Psoas muscle (tissue), 8 donors: ENCODE measurements at places on chromosomes 4 and X.

- H3K27ac ChIP-seq: no peak overlapping the region
- H3K4me3 ChIP-seq: no peak overlapping the region
- DNase-seq: no peak
- H3K4me1 ChIP-seq: no peaks in the 10 kb centered on the region
Observed at GRCh38 chr4:153038623-153039311, 102.6 kb downstream of the FHDC1 start.

GRCh38 chr4:156659570-156659969 is 312.0 kb downstream of the PDGFC start:
- no peak overlapping the region for H3K4me3 ChIP-seq
- H3K27me3 ChIP-seq: no peaks in the 10 kb centered on the region
- H3K27ac ChIP-seq: no peak overlapping the region
- DNase-seq: no peak
- H3K4me1 ChIP-seq: no peaks in the 10 kb centered on the region
- H3K36me3 ChIP-seq: no peaks in the 10 kb centered on the region

DNA sequence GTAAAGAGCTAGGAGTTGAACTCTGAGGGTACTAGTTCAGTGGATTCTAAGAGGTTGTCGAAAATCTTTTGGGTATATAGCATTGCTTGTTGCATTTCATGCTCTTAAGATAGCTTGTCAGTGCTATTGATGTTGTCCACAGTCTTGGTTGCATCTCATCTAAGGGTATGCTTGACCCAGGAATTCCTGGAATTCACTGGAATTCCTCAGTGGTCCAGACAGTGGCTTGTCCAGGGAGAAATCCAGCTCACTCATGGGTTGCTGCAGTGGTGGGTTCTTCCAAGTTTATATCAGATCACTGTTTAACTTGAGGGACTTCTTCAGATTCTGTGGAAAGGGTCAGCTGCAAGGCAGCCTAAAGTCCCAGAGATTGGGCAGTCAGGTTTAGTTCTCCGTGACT is 29.8 kb upstream of the SMARCAD1 start:
- H3K4me1 ChIP-seq: no peaks in the 10 kb centered on the region
- no peaks in the 10 kb centered on the region for H3K36me3 ChIP-seq
- no peaks in the 10 kb centered on the region for H3K27me3 ChIP-seq

DNA sequence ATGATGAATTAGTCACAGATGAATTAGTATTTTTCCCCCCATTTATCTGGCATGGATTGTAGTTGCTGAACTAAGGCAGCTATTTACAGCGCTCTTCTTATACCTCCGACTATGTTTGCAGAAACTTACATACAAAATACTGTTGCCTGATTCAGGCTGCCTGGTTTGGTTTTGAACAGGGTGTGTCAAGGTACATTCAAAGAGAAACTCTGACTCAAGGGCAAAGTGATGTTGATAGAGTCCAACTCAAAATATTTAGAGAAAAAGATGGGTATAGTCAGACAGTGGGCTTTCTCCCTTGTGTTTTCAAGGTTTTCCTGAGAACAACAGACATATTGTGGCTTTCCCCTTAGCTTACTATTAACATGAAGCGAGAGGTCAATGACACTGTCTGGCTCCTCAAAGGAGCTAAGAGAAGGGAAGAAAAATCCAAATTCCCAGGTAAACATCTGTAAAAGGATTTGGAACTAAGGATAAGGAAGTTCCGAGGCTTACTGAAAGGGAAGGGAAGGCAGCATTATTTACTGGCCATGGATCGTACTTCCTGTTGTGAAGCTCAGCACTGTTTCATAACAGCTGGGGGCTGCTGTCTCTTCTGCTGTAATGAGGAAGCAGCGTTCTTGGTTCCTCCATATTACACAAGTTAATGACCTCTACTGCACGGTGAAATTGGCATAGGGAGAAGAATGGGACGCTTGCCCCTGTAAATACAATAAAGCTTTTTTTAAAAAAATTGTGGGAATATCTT is 30.9 kb downstream of the FAM9C start:
- H3K4me3 ChIP-seq: no peak overlapping the region
- H3K36me3 ChIP-seq: no peaks in the 10 kb centered on the region
- H3K4me1 ChIP-seq: no peaks in the 10 kb centered on the region
- no peak overlapping the region for H3K27ac ChIP-seq
- H3K27me3 ChIP-seq: no peaks in the 10 kb centered on the region

- H3K4me3 ChIP-seq: no peak overlapping the region
- no peaks in the 10 kb centered on the region for H3K4me1 ChIP-seq
- no peak overlapping the region for H3K27ac ChIP-seq
Observed at GRCh38 chrX:65532016-65532415, 2.6 kb downstream of the LAS1L start.

DNA sequence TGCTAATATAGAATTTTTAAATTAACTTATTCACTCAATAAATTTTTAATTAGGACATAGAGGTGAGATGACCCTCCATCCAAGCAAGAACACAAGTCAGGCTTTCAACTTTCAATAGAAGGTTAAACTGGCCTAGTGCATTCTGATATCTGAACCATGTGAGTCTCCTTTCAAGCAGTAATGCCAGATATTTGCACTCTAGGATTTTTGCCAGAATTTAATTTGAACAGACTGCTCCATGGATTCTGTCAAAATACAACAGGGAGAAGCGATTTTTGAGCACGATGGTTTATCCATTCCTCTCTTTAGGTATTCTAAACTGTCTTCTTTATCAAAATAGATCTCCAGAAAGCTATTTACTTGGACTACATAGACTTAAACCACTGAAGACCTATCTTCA is 72.0 kb upstream of the DCLK2 start:
- no peaks in the 10 kb centered on the region for H3K27me3 ChIP-seq
- no peaks in the 10 kb centered on the region for H3K4me1 ChIP-seq
- DNase-seq: no peak
- H3K36me3 ChIP-seq: no peaks in the 10 kb centered on the region

DNA sequence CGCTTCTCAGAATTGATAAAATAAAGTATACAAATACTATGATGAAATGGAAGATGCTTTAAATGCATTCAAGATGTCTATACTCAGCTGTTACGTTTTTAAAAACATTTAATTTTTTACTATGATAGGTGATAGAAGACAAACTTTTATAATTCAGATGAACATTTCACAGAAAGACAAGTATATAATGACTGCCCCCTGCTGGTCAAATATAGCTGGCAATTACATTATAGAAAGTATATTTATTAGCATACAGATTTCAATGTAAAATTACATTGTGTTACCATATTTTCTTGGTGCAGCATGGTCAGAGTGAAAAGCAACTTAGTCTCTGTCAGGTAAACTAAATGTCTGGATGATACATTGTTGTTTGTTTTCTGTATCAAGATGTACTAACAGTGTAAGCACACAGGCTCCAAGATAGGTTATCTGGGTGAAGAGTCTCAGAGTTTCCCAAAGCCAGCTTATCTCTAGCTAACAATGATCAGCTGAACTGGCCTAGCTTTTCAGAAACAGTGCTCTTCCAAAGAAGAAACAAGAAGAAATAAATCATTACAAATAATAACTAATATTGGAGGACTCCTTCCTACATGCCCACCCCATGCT is 54.1 kb downstream of the SRPX start:
- DNase-seq: no peak
- no peak overlapping the region for H3K27ac ChIP-seq
- no peaks in the 10 kb centered on the region for H3K27me3 ChIP-seq
- H3K4me1 ChIP-seq: no peaks in the 10 kb centered on the region
- no peaks in the 10 kb centered on the region for H3K36me3 ChIP-seq

- peak overlapping the region; percentile 84 for H3K27ac ChIP-seq
- no peaks in the 10 kb centered on the region for H3K4me1 ChIP-seq
- peak overlapping the region; percentile 66 for H3K4me3 ChIP-seq
- peak; percentile 57 for DNase-seq
Observed at GRCh38 chrX:25012433-25012735, 3.4 kb downstream of the ARX start.

DNA sequence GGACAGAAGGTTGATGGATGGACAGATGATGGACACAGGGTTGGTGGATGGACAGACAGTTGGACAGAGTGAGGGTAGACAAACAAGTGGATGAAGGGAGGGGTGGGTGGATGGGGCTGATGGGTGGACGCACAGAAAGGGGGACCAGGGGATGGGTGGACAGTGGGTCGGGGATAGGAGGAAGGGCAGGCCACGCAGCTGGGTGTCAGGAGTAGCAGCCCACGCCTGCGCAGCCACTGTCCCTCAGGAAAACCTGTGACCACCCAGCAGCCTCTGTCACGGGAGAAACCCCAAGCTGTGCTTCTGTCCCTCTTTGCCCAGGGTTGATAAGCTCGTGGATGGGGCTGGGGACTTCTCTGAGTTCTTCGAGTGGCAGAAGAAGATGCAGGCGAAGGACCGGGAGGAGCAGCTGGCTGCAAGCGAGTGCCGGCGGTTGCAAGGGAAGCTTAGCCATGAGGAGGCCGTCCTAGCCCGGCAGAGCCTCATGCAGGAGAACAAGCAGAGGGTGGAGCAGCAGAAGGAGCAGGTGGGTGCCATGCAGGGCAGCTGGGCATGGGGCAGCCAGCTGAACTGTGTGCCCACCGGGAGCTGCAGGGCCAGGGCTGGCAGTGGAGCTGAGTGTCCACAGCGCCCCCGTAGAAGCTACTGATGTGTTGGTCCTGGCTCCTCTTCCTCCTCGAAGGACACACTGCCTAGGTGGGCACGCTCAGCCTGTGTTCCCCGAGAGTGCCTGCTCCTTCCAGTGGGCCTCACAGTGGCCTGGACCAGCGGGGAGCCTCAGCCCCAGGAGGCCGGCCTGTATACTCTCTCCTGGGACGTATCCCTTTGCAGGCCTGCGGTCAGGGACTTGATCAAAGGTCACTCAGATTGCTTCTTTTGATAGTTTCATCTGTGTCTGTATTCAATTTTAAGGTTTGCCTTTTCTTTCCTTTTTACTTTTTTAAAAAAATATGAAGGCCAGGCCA is 16.8 kb upstream of the RNF4 start:
- no peak overlapping the region for H3K4me3 ChIP-seq
- H3K27ac ChIP-seq: no peak overlapping the region
- no peaks in the 10 kb centered on the region for H3K36me3 ChIP-seq
- no peak for DNase-seq

- no peaks in the 10 kb centered on the region for H3K36me3 ChIP-seq
- no peak overlapping the region for H3K27ac ChIP-seq
- peaks cover 3% of the 10 kb centered on the region for H3K4me1 ChIP-seq
- no peak overlapping the region for H3K4me3 ChIP-seq
Observed at GRCh38 chr4:71456841-71457240, 118.0 kb downstream of the SLC4A4 start.

- H3K27ac ChIP-seq: no peak overlapping the region
- no peaks in the 10 kb centered on the region for H3K4me1 ChIP-seq
- no peaks in the 10 kb centered on the region for H3K27me3 ChIP-seq
- H3K36me3 ChIP-seq: no peaks in the 10 kb centered on the region
Observed at GRCh38 chr4:147493307-147493706, 12.4 kb downstream of the EDNRA start.

- H3K27me3 ChIP-seq: no peaks in the 10 kb centered on the region
- H3K36me3 ChIP-seq: no peaks in the 10 kb centered on the region
- DNase-seq: peak; percentile 28
- H3K4me3 ChIP-seq: no peak overlapping the region
- no peaks in the 10 kb centered on the region for H3K4me1 ChIP-seq
Observed at GRCh38 chr4:40515398-40516293, 114.0 kb downstream of the RBM47 start.

- peak overlapping the region; percentile 41 for H3K27ac ChIP-seq
- peaks cover 37% of the 10 kb centered on the region for H3K4me1 ChIP-seq
- no peak overlapping the region for H3K4me3 ChIP-seq
Observed at GRCh38 chr4:119731146-119731742, 102.6 kb upstream of the PDE5A start.

DNA sequence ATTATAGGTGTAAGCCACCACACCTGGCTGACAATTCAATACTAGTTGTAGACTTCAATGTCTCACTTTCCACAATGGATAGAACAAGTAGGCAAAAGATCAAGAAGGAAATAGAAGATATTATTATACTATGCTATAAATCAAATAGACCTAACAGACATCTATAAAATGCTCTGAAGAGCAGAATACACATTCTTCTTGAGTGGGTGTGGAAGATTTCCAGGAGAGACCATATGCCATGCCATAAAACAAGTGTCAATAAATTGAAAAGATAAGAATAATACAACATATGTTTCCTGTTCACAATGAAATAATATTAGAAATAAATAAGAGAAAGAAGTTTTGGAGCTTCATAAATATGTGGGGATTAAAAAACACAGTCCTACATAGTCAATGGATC is 179.3 kb upstream of the AMOT start:
- no peak overlapping the region for H3K27ac ChIP-seq
- H3K36me3 ChIP-seq: no peaks in the 10 kb centered on the region
- peaks cover 21% of the 10 kb centered on the region for H3K27me3 ChIP-seq

- H3K36me3 ChIP-seq: no peaks in the 10 kb centered on the region
- no peak overlapping the region for H3K4me3 ChIP-seq
- H3K27ac ChIP-seq: no peak overlapping the region
- no peaks in the 10 kb centered on the region for H3K27me3 ChIP-seq
Observed at GRCh38 chr4:184329659-184330400, 112.2 kb upstream of the ENPP6 start.

DNA sequence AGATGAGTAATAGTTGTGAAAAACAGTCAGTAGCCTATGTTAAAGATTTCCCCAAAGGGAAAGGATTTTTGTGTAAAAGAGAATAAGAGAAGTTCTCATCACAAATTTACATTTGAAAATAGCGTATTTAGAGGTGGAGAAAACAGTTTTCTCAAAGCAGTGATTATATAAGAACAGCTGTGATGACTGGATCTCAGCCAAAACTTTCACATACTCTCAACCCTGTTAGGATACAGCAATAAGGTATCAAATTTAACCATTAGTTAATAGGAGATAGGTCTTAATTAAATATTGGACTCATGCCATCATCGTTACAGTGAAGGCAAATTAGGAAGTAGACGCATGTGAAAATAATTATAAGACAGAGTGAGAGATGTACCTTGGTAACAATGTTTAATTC is 622.7 kb downstream of the PCDH18 start:
- no peaks in the 10 kb centered on the region for H3K27me3 ChIP-seq
- DNase-seq: no peak
- no peak overlapping the region for H3K4me3 ChIP-seq
- no peaks in the 10 kb centered on the region for H3K4me1 ChIP-seq
- no peaks in the 10 kb centered on the region for H3K36me3 ChIP-seq

- H3K4me3 ChIP-seq: no peak overlapping the region
- no peak for DNase-seq
- no peaks in the 10 kb centered on the region for H3K36me3 ChIP-seq
- no peaks in the 10 kb centered on the region for H3K4me1 ChIP-seq
- no peak overlapping the region for H3K27ac ChIP-seq
- no peaks in the 10 kb centered on the region for H3K27me3 ChIP-seq
Observed at GRCh38 chrX:3599802-3600430, 113.5 kb downstream of the PRKX start.

DNA sequence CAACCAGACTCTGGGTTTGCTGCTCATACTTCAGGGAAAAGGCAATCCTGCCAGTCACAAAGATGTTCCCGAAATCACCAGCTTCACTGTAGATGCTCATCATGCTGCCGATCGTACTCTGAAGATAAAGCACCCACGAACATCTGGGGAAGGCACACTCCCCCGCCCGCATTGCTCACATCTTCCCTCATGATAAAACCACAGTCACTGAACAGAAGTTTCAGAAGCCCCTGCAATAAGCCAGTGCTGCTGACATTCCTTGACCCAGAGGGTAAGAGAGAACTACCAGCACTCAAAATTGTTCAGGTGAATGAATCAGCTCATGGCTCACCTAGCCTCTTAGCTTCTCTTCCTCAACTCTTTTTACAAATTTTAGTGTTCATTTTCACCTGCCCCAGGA is 43.1 kb downstream of the SRPX2 start:
- H3K36me3 ChIP-seq: no peaks in the 10 kb centered on the region
- no peak overlapping the region for H3K4me3 ChIP-seq
- DNase-seq: no peak

- no peak for DNase-seq
- H3K4me1 ChIP-seq: no peaks in the 10 kb centered on the region
- H3K36me3 ChIP-seq: no peaks in the 10 kb centered on the region
- no peak overlapping the region for H3K27ac ChIP-seq
- H3K4me3 ChIP-seq: no peak overlapping the region
- no peaks in the 10 kb centered on the region for H3K27me3 ChIP-seq
Observed at GRCh38 chr4:161937596-161937995, 226.2 kb downstream of the FSTL5 start.
